Neural progenitor cell (in vitro differentiated cells): ENCODE measurements at places on chromosomes 7 and 10.

- DNase-seq, result no peak
Observed at GRCh38 chr7:81925530-81925929, 155.7 kb upstream of the HGF start.

DNA sequence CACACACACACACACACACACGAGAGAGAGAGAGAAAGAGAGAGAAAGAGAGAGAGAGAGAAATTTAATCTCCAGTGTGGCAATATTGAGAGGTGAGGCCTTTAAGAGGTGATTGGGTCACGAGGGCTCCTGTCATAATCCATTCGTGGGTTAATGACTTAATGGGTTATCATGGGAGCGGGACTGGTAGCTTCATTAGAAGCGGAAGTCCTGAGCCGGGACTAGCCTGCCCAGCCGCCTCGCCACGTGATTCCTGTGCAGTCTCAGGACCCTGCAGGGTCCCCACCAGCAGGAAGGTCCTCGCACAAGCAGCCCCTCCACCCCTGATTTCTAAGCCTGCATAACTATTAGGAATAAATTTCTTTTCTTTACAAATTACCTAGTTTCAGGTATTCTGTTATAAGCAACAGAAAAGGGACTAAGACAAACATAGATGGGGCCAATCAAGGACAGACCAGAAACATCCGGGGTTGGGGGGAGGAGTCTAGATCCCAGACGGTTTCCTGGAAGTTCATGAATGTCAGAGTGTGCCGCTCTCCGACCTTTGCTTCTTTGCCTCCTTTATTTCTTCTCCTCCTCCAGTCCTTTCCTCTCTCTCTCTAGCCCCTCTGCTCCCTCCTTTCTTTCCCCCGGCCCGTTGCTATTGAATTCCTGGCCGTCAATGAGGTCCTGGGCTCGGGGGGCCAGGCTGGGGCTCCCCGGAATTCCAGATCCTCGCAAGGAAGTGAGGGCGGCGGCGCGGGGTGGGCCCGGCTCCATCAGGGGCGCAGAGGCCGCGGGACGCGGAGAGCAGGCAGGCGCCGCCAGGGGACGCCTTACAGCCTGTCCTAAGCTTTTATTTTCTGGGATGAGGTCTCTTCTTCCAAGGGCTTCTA lies 146.8 kb downstream of the CYP26A1 start:
- DNase-seq, result no peak

GRCh38 chr7:26784118-26784517 lies 80.3 kb downstream of the SKAP2 start:
- DNase-seq, result no peak

GRCh38 chr7:130758429-130759056 lies 24.5 kb upstream of the KLF14 start:
- DNase-seq, result peak; percentile 61

DNA sequence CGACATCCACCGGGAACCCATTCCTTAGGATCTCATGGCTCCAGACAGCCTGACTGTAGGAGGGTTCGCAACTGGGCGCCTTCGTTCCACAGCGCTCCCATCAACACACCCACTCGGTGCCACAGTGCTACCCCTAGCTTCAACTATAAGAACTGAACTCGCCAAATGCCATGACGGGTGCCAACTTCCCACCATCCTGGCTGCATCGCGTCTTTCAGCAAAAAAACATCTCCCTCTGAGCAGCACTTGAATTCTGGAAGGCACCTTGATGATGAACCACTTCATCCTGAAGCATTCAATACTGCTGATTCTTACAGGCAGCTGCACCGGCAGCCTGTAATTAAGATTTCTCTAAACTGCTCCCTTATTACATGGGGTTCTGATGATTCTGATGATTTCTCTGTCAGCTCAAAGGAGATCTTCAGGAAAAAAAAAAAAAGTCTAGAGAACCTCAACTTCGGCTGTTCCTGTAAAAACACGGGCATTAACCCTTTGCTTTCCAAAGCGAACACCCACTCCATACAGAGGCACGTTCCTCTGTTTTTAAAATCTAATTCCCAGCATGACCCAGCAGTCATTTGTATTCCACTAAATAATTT lies 1.3 kb downstream of the CYTH3 start:
- DNase-seq, result peak; percentile 51

DNA sequence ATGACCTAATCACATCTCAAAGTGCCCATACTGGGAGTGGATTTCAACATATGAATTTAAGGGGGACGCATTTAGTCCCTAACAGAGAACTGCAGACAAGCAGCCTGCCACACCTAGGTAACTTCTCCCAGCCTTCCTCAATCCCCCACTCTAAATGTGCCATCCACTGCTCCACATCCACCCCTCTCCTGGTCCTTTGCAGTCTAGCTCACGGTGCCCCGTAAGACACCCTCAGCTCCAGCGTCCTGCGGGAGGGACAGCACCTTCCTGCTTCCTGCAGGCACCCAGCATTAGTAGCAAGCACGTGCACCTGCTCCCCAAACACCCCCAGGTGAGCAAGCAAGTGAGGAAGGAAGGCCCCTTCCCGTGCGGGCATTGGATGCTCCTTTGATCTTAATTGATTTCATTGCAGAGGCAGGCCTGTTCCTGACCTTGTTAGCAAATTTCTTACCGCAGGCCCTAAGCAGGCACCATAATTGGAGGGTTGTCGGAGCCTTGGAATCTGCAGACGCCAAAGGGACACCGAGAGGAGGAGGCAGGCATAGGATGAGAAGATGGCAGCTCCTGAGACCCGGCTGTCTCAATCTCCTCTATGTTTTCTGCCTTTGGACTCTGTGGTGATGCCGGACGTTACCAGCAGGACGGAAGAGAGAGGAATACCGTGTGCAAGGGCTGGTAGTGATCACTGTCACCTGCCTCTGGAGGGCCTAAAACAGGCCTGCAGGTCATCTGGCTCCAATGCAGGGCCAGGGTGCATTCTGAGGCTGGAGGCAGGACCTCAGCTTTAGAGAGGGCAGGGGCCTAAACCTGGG lies 75.8 kb upstream of the CHST15 start:
- no peak for DNase-seq
